ENCODE measurements at places on chromosomes 5 and 9.
A peak's percentile ranks its signal among the peaks of the same experiment; 100 is the strongest.

DNA sequence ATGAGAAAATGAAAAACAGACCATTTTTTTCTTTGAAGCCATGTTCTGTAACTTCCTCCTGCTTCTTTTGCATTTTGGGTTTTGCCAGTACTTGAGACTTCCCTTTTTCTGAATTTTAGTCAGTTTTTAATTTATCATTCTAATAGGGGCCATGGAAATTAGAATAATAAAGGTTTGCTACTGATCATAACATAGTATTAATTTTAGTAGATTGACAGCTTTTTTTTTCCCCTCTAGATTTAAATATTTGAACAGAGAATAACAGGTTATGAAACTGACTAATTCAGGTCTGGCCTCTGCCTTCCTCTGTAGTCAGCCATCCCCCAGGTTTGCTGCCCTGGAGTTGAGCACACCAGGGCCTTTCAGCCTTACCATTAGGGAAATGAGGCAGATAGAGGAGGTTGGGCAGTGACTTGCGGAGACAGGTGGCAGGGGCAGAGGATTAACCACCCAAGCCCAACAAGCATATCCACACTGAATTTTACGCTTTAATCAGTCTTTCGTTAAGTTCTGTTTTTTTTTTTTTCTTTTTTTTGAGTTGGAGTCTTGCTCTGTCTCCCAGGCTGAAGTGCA, 80.1 kb upstream of the TNFAIP8 start:
- ATAC-seq = peak; percentile 80

DNA sequence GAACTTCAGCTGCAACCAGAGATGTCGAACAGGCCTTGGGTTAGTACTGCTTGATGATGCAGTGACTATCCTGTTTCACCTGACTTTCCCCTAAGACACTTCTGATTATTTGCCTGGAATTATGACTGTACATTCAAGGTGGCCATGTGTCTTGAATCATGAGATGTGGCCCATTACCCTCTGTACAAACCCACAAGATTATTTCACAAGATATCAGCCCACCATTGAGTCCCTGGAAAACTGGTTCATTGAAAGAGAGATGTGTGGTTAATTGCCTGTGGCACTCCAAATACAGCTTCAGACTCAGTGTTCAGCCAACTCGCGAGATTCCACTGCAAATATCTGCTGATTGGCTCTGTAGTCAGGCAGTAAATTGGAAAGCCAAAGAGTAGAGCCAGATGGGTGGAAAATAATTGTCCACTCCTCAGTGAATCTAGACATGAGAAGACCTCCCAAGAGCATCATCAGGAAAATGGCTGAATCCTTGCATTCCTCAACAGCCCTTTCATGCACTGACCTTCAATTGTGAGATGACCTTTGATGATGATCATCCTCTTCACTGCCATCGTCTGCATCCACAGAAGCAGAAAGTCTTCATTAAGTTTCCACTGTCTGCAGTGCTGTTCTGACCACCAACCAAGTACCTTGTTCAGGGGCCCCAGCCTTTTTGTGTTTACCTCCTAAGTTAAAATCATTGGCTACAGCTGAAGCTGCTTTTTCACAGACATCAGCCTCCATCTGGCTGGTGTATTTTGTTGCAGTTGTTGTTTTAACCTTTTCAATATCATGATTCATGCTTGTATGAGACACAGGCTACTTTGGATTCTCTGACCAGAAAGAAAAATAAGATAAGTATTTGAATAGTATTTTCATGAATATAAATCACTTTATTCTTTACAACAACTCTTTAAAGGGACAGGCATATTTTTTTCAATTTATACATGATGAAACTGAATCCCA, 75.2 kb downstream of the ESM1 start:
- ATAC-seq = no peak

DNA sequence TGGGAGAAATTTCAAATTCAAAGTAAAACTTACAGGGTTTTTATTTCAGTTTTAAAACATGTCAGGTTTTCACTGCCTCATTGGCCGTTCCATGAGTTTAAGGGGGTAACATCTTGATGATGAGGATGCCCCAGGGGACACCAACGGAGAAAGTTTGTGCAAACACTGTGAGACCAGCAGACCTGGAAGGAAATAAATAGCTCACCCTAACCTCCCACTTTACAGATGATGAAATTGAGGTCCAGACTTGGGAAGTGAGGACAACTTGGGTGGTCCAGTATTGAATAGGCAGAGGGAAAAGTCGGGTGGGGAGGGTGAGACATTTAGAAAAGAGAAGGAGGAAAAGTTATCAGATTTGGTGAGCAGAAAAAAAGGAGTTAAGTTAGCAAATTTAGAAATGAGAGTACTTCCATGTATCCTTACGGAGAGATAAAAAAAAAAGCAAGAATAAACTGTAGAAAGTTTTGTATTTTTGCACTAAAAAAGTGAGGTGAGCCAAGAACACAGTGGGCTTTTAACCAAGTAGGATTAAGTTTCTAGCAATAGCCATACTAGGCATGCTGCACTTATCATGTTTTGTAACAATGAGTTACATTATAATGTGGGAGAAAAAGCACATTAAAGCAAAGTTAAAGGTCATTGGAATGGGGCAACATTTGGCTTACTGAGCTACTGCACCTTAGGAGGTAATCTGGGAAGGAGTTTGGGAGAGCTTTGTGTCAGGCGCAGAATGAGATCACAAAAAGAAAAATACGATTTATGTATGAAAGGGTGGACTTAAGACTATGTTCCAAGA, 125.1 kb downstream of the GAS1 start:
- no peak for ATAC-seq

DNA sequence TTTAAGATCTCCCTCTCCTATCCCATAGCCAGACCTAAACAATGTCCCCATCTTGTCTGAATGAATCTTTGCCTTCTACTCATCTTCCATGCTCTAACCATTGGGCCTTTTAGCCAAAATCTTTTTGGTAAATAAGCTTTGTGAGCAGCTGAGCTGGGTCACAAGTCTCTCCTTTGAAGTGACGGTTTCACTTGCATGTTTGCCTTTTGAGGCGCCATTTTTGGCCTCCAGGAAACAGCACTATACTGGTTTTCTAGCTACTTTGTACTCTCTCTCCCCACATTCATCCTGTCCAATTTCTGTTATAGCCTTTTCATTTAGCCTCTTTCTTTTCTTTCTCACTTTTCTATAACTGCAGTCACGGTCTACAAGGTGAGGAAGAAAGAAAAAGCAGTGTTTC, 195.5 kb upstream of the C9orf72 start:
- no peak for ATAC-seq

DNA sequence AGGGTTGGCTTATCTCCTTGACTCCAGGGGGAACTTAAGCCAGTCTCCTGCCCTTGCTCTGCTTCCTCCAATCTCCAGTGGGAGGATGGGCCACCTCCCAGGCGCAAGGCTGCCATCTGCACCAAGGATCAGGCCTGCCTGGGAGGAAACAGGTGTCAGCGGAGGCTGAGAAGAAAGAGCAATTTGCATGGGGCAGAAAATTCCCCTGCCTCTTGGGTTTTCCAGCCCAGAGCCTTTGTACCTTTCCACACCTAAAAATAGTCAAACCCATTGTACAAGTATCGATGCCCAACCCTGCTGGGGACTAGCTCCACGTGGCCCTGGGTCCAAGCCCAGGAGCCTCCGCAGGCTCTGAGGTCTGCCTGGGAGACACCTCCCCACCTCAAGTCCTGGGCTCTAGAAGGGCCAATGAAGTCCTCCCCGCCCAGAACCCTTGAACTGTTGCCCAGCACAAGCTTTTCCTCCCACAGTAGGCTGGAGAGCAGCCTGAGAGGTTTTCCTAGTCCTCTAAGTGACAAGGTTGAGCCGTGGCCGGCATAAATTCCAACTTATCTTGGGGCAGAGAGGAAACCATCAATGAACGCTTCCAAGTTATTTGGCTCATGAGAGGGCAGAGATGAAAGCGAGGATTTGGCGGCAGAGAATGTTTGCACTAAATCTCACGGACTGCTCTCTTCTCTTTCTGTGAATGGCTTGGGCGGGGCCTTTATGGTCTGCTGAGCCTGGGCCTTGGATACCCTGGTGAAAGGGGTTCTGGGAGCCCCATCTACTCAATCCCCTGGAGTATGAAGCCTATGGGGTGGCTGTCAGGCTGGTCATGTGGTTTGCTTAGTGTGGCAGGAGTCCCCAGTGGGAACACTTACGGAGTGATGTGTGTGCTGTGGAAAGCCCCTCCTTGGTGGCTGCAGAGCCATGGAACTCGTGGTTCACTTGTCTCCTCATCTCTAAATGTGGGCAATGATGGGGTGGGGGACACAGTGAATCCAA, 15.6 kb downstream of the JADE2 start:
- peak; percentile 30 for ATAC-seq

GRCh38 chr5:18099261-18099660, 465.0 kb downstream of the TAF11L14 start:
- ATAC-seq = no peak

GRCh38 chr5:151684690-151685361, 1.9 kb downstream of the SPARC start:
- ATAC-seq = no peak

- peak; percentile 35 for ATAC-seq
These were observed 182.2 kb upstream of the ANKRD55 start for GRCh38 chr5:56415356-56415765.

GRCh38 chr9:2787065-2787464, 56.8 kb downstream of the PUM3 start:
- no peak for ATAC-seq

DNA sequence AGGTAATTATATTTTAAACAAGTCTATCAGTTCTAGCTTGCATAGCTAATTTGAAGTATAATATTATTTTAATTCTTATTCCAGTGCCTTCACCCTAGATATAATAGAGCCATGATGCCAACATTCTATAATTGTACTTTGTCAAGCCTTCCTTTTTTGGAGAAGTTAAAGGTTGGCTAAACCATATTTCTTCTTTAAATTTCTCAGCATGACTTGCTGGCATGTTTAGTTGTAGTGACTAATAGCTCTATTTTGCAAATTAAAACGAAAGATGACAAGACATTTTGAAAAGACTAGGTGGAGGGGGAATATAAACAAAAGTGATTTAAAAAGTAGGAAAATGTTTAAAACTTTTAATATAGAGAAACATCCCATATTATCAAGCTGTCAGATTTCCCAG, 400.7 kb downstream of the PSAT1 start:
- no peak for ATAC-seq

- no peak for ATAC-seq
These were observed 77.4 kb upstream of the FCN1 start for GRCh38 chr9:134994926-134995791.

DNA sequence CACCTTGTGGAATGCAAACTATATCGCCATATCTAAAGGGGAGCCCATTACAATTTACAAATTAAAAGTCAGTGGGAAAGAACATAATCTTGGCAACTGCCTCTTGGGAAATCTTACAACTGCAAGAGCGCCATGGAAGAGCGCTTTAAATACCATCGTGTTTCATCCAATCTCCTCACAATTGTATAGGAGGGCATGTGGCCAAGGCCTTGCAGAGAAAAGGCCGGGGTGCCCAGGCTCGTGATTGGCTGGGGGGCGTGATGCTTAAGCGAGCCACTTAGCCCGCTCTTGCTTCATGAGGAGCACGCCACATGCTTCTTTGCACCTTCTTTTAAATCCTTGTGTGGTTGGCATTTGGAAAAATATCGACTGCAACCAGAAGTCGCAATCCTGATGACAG, 69.8 kb upstream of the NFIB start:
- ATAC-seq = no peak

DNA sequence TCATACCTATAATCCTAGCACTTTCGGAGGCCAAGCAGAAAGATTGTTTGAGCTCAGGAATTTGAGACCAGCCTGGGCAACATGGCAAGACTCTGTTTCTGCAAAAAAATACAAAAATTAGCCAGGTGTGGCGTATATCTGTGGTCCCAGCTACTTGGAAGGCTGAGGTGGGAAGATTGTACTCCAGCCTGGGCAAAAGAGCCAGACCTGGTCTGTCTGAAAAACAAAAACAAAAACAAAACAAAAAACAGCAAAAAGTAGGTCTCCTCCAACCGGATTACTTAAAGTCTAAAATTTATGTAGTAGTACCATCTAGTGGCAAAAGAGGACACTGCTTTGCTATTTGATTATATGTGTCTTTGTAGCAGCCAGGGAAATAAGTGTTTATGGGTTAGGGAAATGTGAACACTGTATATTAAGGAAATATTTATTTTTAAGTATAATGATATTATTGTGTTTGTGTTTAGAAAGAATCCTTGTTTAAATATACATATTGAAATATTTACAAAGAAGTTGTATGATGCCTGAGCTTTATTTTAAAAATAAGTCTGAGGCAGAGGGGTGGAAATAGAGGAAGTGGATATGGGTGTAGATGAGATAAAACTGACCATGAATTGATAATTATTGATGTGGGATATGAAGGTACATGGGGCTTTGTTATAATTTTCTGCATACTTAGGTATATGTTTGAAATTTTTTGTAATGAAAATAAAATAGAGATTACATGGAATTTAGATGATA, 20.0 kb downstream of the APC start:
- ATAC-seq = peak; percentile 60

GRCh38 chr9:134458207-134459108, 132.2 kb downstream of the RXRA start:
- no peak for ATAC-seq

DNA sequence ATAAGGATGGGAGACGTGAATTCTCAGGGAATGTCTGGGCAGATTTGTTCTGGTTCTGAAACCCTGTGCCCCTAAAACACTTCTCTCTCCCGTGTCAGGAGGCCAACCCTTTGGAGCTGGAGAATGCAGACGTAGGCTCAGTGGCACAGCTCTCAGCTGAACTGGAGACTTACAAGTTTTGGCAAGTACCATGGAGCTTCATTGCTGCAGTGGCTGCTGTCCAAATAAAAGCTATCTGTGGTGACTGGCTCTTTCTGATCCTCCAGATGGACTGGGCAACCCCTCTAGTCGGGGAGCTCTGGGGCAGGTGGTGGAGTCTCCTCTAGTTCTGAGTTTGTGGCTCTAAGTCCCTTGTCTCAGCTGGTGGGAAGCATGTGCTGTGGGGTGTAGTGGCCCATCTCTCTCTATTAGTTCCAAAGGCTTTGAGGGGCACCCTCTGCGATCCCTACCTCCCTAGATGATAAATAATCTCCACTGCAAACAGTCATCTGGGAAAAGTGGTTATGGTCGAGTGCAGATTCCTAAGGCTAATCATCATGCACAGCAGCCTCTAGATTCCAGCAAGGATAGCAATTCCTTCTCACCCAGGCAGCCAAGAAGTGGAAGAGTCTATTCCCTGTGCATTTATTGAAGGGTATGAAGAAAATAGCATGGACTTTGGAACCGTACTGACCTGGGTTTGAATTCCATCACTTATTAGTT, 204.2 kb upstream of the KLF4 start:
- ATAC-seq = no peak

- ATAC-seq = no peak
These were observed 9.4 kb upstream of the ADAMTS12 start for GRCh38 chr5:33901156-33901555.

DNA sequence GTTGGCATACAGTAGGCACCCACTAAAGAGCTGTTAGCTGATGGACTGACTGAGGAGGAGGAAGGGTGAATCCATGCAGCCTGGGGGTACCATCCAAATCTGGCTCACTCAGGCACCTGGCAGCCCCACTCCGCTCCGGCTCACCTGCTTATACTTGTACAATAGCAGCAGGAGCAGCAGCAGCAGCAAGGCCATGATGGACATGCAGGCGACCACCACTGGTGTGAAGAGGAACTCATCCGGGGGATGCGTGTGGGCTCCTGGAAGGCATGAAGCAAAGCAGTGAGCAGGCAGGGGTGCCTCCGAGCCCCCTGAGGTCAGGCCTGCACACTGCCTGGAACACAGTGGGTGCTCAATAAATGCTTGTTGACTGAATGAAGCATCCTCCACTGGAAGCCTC, 18.3 kb downstream of the CSF1R start:
- ATAC-seq = no peak
